ENCODE measurements at places on chromosomes 16 and 17. TPM values are rescaled to one million over a fixed set of nuclear protein-coding genes. Genes with fewer than 3 reads are reported as not detected.

NAGPA gene
- 13.7 TPM for total RNA-seq

ANKRD40CL gene
- total RNA-seq: not detected

CLEC19A gene
- not detected for total RNA-seq

PMP22 gene
- total RNA-seq: 0.16 TPM

TMEM92 gene
- total RNA-seq: 0.59 TPM

RILP gene
- total RNA-seq: 4.9 TPM

COL1A1 gene
- total RNA-seq: 1.2 TPM

KRTAP4-4 gene
- not detected for total RNA-seq

CORO7 gene
- 202 TPM for total RNA-seq

TBC1D3C gene
- not detected for total RNA-seq

MT1E gene
- total RNA-seq: 169 TPM

QRICH2 gene
- 3.2 TPM for total RNA-seq

KRT12 gene
- total RNA-seq: not detected

SP2 gene
- total RNA-seq: 30.8 TPM

KRTAP1-5 gene
- total RNA-seq: not detected

TNFRSF13B gene
- not detected for total RNA-seq

HES7 gene
- total RNA-seq: 0.61 TPM

MOSMO gene
- 12.9 TPM for total RNA-seq

ZDHHC1 gene
- total RNA-seq: 0.36 TPM

CCL17 gene
- total RNA-seq: not detected

MT1H gene
- 4.8 TPM for total RNA-seq

DNAH9 gene
- total RNA-seq: not detected

SLX4 gene
- total RNA-seq: 13.9 TPM

SRL gene
- total RNA-seq: not detected
